ENCODE measurements at places on chromosomes 2 and 18.

GRCh38 chr2:68230241-68231060 is 21.9 kb downstream of the PPP3R1 start:
- no peak for DNase-seq

DNA sequence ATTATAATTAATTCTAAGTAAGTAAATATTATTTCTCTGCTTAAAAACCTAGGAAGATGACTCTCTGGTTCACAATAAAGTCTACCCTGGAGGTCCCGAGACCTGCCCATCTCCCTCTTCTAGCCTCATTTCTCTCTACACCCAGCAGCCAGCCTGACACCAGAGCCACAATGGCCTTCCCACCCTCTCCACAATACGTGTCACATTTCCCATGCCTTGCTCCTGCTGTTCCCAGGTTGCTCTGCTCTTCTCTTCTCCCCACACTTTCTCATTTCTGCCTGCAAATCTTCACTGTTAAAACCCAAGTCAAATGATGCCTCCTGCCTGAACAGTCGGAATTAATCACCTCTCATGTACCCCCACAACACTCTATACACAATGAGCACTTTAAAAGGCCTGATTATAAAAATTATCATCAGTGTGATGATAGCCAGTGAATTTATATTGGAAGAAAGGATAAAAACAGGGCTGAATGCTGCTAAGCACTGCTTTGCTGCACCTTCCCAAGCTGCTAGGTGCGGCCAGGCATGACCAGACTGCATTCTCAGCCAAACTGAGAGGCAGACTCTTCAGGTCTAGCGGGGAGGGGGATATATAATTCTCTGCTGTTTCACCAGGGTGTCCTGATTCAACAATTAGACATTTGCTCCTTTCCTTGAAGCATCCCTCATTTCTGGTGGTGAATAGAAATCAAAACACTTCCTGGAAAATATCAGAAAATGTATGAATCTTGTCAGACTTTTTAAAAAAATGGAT is 160.6 kb downstream of the DTNA start:
- DNase-seq, result no peak

DNA sequence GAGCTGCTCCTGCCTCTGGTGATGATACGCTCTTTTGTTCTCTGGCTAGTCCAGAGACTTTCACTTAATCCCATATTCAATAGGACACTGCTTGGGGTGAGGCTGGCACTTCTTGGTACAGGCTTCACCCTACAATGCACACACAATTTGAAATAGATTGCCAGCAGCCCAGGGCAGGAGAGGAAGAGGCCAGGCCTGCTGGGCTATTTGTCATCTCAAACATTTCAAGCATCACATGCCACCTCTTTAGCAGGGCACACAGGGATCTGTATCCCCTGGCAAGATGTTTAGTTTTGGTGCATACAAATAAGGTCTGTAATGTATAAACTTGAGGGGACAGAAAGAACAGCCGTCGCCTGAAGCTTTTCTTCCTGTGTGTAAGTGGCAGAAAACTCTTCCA is 120.4 kb downstream of the CHST9 start:
- no peak for DNase-seq

DNA sequence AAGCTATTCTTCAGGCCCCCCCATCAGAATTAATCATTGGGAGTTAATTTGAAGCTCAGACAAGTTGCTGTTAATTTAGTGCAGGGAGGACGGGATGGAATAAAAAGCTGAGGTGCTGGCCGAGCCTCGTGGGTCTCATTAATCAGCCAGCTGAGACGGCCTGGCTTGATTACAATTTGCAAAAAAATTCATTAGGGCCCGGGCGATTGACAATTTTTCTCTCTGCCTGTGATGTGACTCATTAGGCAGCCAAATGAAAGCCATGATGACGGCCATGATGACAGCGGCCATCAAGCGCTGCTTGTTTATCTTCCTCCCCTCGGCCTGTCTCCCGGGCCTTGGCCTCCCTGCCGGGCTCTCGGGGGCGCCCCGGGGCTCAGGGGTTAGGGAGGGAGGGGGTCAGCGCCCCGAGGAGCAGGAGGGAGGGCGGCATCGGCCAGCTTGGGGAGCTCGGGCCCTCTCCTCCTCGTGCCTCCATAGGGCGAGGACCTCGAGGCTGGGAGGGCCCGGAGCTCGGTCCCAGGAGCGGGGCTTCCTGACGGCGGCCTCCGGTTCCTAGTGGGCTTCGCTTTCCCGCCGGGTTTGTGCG is 5.2 kb downstream of the GBX2 start:
- no peak for DNase-seq

DNA sequence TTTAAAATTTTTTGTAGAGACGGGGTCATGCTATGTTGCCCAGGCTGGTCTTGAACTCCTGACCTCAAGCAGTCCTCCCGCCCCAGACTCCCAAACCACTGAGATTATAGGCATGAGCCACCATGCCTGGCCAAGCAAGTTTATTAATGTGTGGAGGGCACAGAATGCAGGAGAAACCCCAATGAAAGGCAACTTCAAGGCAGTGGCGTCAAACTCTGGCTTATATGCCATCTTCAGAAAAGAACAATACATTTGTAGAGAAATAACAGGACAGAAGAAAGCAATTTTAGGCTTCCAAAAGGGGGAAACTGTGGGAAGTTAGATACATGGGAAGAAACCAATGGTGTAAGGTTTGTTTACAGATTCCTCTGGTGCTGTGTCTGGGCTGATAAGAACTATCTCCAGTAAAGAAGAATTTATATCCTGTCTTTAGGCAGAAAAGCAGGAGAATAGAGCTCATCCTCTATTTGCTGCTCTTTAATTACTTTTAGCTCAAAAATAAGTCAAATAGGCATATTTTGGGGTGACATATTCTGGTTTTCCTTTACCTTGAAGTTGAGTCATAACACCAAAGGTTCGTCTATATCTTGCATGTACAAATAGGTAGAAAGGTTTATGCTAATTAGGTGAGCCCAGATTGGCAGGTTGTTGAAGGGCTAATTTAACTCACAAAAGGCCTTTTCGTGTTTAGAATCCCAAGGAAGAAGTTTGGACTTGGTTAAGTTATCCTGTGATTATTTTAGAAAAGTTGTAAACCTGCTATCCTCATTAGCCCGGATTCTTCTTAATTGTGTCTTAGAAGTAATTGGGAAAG is 26.0 kb upstream of the TMEM214 start:
- DNase-seq, result no peak

GRCh38 chr2:176188774-176189680 is 559 bp downstream of the HOXD1 start:
- DNase-seq, result no peak

DNA sequence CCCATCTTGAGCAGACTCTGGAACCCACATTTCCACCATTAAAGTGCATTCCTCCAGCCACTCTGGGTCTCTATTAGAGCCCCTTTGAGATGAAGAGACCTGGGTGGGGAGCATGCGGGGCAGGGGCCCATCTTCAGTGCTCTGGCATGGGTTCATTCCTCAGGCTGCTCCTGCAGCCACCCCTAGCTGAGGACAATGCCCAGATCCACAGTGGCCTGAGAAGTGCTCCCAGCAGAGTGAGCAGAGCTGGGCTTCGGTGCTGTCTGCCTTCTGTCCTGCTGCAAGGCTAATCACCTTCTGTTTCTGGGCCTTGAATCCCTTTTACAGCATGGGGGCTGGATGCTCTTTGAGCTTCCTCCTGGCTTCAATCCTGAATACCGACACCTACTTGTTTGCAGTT is 169.8 kb downstream of the TRIM43 start:
- no peak for DNase-seq

- no peak for DNase-seq
Observed at GRCh38 chr2:8927510-8928455, 75.7 kb downstream of the MBOAT2 start.

GRCh38 chr2:48707466-48707865 is 48.1 kb downstream of the LHCGR start:
- no peak for DNase-seq

- no peak for DNase-seq
Observed at GRCh38 chr18:72412927-72413326, 131.2 kb downstream of the CBLN2 start.

DNA sequence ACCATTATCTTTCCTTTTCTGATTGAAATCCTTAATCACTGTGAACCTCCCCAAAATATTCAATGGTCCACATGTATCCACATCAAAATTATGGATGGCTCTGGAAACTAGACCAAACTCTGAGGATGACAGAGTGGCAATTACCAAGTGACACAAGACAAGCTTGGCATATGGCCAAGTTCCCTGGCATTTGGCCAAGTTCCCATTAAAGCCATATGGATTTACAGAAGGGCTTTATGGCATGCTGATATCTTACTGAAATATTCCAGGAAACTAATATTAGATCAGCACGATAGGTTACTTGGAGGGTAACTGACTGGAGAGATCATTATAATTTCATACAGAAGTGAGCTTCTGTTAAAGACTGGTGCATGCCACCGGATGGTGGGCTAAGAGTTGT is 21.9 kb upstream of the CERS6 start:
- DNase-seq, result no peak

- no peak for DNase-seq
Observed at GRCh38 chr2:25470806-25471205, 129.1 kb upstream of the DNMT3A start.

GRCh38 chr2:28666496-28667184 is 85.0 kb upstream of the PPP1CB start:
- DNase-seq, result no peak

GRCh38 chr2:40666398-40666797 is 214.5 kb upstream of the SLC8A1 start:
- DNase-seq, result no peak

DNA sequence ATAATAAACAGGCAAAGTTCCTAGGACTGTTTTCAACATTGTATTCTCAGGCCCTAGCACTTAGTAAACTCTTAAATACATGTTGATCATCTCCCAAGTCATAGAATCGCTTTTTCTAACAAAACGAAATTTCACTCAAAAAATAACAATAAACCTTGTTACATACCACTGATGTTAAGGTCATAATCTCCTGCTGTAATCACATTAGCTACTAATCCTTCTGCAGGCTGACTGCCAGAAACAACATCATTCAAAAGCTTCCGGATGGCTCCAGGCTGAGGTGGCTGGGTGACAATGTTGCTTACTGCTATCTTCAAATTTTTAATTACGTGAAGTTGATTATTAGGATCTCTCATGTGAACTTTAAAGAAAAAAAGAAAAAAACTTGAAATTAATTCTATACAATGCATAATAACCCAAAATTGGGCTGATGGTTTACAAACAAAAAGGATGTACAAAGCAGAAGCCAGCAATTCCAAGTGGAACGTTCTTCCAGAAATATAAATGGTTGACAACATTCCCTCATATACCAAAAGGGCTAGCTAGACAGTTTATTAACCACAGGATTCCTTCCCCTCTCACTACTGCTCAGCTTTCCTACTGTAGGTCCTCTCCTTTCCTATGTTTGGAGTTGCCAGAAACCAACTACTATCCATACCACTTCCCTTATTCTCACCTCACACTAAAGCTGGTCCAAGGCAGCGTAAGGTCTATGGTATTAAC is 11.6 kb downstream of the TRAPPC8 start:
- no peak for DNase-seq

- DNase-seq, result no peak
Observed at GRCh38 chr2:203880557-203881125, 13.1 kb downstream of the CTLA4 start.

DNA sequence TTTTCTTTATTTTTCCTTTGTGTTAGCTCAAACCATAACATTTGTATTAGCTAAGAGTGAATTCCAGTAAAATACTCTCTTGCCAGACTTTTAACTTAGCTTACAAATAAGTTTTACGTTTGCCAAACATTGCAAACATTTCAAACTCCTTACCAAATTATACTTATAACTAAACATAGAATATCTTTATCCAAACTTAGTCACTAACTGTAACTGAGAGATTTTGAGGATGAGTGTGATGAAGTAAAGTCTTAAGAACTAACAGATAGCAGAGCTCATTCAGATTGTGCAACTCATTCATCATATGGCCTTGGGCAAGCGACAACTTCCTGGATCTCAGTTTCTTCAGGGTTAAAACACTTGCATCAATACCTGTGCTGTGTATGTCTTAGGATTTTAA is 533.7 kb downstream of the TDRD15 start:
- DNase-seq, result no peak

DNA sequence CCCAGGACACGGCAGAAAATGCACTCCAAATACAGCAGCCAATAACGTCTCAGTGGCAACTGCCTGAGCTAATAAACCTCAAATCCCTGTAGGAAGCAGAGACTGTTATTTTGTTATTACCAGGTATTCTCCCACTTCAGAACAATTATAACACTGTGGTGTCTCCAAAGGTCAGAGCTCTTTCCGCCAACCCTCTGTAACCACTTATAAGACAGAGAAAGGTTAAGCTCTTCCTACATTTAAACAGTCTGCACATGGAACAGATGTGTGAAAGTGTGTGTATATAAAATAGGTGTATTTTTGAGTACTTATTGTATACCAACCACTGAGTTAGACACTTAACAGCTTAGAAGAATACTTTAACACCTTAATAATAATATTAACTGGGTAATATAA is 64.1 kb downstream of the FBXO15 start:
- DNase-seq, result no peak

- no peak for DNase-seq
Observed at GRCh38 chr2:64698668-64699444, 45.1 kb upstream of the SERTAD2 start.

- DNase-seq, result no peak
Observed at GRCh38 chr2:236241181-236242056, 22.8 kb downstream of the ASB18 start.

DNA sequence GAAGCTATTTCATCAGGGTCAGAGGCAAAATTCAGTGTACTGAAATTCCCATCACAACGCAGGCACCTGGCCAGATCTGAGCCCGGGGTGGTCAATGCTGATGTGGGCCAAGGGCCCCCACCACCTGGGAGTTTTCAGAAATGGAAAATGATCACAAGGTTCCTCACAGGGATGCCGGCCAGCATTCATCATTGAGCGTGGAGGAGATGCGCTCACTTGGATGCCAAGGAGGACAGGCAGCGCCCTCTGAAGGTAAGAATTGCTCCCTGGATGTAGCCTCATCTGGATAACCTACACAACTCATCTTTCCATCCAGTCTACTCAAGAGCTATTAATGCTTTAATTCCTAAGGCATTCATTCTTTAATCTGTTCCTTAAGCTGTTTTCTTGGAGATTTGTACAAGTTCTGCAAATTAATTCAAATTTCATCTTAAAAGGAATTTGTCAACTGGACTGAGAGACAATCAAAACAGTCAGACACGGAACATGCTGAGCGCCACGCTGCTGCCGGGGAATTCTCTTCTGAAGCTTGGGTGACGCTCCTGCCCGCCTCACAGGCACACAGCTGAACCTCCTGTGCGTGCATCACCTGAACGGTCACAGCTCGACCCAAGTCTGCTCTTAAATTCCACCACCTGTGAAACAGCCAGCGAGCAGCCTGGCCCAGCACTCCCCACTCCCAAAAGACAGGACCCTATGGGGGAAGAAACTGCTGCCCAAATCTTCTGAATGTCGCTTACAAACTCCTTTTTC is 206.7 kb downstream of the HDAC4 start:
- no peak for DNase-seq

- DNase-seq, result no peak
Observed at GRCh38 chr2:205176546-205176945, 505.8 kb upstream of the NRP2 start.

GRCh38 chr2:104332731-104333130 is 521.2 kb upstream of the POU3F3 start:
- no peak for DNase-seq

- DNase-seq, result no peak
Observed at GRCh38 chr2:180720829-180721228, 259.6 kb upstream of the UBE2E3 start.

GRCh38 chr2:217954469-217954868 is 48.3 kb downstream of the TNS1 start:
- no peak for DNase-seq
